ENCODE measurements at places on chromosomes 1 and 21.

DNA sequence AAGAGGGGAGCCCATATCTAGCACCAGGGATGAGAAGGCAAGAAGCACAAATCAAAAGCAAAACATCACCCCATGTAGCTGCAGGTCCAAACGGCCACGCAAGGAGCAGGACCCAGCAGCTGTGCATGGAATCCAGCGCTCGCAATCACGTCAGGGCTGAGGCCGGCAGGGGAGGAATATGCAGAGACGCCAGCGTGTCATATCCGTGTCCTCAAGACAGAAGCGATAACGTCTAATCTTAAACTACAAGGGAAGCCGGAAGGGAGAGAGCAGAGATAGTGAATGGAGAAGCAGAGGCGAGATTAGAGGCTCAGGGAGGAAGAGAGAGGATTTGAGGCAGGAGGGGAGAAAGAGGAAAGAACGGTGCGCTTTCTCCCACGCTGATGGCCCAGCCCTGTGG lies 39.1 kb downstream of the FBXO2 start:
- no peak for DNase-seq

DNA sequence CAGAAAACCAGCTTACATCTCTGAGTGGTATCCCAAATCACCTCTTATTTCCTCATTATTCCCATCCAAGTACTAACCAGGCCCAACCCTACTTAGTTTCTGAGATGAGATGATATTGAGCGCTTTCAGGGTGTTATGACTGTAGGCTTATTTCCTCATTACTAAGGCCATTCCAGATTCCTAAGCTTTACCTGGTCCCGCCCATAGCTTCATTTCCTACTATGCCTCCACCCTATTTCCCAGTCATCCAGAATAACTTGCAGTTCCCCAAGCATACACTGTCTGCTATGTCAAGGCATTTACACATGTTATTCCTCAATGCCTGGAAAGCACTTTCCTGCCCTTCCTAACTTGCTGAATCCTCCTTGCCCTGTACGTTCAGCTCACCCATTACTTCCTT lies 79.3 kb upstream of the SPAG17 start:
- DNase-seq, result no peak

GRCh38 chr1:240970253-240970652 lies 358.3 kb upstream of the GREM2 start:
- DNase-seq, result no peak

DNA sequence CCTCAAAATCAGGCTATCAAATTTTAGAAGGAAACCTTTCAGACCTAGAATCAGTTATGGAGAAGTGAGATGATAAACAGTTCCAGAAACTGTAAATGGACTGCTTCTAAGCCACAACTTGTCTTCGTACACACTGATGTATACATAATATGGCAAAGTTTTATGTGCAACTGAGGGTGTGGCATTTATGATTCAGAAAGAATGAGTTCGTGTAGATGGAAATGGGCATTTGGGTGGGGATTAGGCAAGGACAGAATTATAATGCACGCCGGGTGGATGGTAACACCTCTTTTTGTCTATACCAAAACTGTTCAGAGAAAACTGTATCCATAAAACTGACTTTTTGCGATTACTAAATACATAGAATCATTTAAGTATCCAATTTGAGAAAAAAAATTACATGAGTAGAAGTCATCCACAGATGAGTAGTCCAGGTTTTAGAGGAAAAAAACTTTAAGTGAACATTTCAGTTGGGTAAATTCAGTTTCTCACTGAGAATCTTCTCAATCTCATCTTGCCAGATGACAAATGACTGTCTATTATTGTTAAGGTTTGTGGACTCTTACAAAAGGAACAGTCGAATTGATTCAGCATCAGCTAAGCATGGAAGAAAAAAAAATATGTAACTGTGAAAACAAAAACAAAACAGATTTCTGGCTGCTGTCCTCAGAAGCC lies 22.5 kb downstream of the ERRFI1 start:
- no peak for DNase-seq

DNA sequence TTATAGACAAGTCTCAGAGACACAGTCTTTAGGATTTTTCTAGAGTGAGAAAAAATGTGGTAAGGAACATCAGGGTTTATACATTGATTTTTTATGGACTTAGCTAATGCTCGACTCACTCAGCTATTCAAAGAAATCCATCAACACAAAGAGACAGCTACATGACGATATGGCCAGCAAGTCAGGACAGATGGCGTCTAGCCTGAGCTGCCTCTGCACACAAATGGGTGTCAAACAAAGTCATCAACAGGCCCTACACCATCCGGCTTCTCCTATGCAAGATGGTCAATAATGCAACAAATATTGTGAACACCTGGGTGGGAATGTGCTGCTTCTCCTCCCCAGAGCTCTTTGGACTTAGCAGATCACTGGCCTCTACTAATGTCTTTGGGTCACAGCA lies 13.3 kb upstream of the ERICH3 start:
- DNase-seq, result no peak
